AG20443 (cell line): ENCODE measurements at places on chromosomes 11 and 22.

GRCh38 chr11:70142221-70142875 lies 60.7 kb upstream of the FADD start:
- DNase-seq: no peak

DNA sequence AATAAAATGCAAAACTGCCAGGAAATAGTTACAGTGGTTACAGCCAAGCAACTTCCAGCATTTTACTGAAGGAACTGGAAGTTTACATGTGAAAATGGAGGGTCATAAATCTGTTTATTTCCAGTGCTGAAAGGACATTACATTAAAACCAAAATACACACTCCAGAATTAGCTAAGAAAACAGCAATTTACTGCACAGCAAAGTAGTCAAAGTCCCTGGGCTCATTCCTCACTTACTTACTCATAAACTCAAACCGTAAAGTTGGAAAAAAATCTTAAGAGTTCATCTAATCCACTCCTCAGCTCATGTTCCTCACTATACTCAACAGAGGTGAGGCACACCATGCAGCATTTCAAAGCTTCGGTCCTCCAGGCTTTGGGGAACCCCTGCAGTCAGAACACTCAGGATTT lies 17.4 kb downstream of the CTSC start:
- peak; percentile 62 for DNase-seq

- DNase-seq: no peak
Observed at GRCh38 chr11:102553835-102554282, 23.3 kb upstream of the MMP7 start.

DNA sequence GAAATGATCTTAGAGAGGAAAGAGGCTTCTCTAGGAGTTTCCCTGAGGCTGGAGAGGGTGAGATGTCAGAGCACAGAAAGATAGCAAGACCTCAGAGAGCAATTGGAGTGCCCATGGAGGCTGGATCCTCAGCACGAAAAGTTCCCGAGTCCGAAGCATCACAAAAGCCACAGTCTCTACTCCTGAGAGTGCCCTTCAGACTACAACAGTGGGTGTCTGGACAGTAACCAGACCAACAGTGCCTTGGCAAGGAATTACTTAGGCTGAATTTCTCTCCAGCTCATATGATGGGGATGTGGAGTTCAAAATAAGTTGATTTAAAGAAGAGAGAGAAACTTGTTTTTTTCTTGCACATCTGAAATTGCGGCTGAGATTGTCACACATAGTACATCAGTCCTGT lies 31.9 kb upstream of the PSMA1 start:
- DNase-seq: no peak

GRCh38 chr22:19629720-19630419 lies 84.4 kb upstream of the SEPTIN5 start:
- DNase-seq: peak; percentile 95

- no peak for DNase-seq
Observed at GRCh38 chr11:34332524-34332923, 25.3 kb downstream of the ABTB2 start.
